ENCODE measurements at places on chromosomes 5 and 9. TPM values are rescaled to one million over a fixed set of nuclear protein-coding genes. Genes with fewer than 3 reads are reported as not detected.

Gene ADAMTSL1
- 26.8 TPM for total RNA-seq

Gene CKMT2
- 52.9 TPM for total RNA-seq

Gene ACOT12
- total RNA-seq: not detected

Gene ACTBL2
- not detected for total RNA-seq

Gene RECK
- total RNA-seq: 14.3 TPM

Gene PCA3
- not detected for total RNA-seq

Gene TICAM2
- 2.1 TPM for total RNA-seq

Gene IFNK
- total RNA-seq: not detected

Gene OR1J4
- not detected for total RNA-seq

Gene PCDHA11
- total RNA-seq: 0.19 TPM

Gene IFNA2
- not detected for total RNA-seq

Gene IL7R
- 10.5 TPM for total RNA-seq

- no peak for DNase-seq
Observed at GRCh38 chr5:17314907-17315471, 97.6 kb downstream of the BASP1 start.

DNA sequence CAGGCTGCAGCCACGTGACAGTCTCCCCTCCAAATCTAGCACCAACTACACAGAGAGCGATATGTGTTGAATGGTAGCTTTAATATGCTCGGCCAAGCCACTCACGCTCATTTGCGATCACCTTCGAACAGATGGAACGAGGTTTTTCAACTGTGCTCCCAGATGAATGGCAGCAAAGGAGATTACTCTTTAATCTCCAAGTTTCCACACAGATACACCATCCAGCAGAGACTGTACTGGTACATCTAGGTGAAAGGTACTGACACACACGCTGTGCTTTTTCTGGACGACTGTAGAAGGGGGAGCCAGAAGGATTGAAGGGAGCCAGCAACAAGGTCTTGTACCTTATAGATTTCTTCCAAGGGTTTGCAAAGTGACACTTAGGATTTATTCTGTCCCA lies 263.9 kb downstream of the NR3C1 start:
- no peak for DNase-seq

GRCh38 chr5:161546470-161547301 lies at the start of gene GABRB2:
TSS of gene GABRB2 (minus strand) at chr5:161546725. CDS start at chr5:161546643, 82 bp downstream.
- DNase-seq: peak; percentile 61

DNA sequence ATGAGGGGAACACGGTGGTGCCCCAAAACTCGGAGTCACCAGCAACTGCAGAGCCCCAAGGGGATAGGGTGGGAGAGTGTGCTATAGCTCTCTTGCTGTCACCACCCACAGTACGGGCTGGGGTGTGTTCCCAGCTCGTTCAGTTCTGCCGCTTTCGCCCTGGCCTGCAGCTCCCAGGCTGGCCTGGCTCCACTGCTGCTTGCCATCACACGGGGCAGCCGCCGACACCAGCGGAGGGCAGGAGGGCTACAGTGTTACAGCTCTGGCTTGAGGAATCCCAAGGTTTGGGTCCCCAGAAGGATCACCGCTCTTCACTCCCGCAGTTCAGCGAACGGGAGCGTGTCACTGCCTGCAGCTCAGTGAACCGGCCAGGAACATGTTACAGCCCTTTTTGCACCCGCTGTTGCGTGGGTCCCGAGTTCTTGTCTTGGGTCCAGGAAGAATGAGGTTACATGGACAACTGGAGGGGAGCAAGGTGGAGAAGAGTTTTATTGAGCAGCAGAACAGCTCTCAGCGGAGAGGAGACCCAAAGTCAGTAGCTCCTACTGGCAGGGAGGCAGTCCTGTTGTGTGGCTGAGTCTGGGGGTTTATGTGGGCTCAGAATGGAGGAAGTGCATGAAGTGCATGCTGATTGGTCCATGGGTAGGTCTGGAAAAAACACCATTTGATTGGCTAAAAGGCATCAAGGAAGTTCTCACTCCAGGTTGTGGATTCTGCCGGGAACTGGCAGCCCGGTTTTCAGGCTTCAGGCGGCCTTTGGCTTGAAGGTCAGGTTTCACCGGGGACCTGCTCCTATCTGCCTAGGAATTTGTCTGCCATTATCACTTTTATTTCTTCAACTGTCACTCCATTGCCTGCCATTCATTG lies 113.4 kb downstream of the EHMT1 start:
- no peak for DNase-seq

GRCh38 chr5:115961381-115962238 lies 665 bp upstream of the LVRN start:
- DNase-seq: no peak

DNA sequence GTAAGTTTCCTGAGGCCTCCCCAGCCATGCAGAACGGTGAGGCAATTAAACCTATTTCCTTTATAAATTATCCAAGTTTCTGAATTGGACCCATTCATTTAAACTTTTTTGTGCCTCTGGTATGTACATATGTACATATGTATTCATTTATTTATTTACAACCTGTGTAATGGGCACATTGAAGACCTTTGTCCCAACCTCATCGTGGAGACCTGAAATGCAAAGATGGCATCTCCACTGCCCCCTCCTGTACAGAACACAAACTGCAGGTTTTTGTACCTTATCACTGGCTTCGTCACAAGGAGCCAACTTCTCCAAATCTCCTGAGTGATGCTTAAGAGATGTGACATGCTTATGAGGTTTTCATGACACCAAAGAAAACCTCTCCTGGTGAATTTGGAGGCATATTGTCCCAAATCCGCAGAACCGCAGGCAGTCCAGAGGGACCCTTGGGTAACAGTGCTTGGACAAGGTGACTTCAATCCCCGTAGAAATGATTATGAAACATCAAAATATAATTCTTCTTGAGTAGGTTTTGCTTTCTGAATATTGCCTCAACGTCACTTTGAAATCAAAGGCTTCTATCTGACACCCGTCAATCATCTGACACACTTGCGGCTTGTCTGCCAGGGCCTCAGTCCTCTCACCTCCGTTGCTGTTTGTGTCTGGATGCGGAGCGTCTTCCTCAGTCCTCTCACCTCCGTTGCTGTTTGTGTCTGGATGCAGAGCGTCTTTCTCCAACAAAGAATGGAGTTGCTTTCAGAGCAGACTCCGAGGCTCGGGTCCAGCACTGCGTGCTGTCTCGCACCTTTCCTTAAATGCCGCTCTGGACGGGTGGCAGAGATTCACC lies 135.0 kb upstream of the IRX4 start:
- DNase-seq: no peak

- DNase-seq: no peak
Observed at GRCh38 chr5:85484982-85485574, 1100.4 kb upstream of the EDIL3 start.

- peak; percentile 82 for DNase-seq
Observed at GRCh38 chr9:97293207-97293721, 14.2 kb upstream of the CCDC180 start.

GRCh38 chr9:93003552-93004407 lies 54.7 kb upstream of the SUSD3 start:
- peak; percentile 45 for DNase-seq

GRCh38 chr5:102809033-102809432 lies 53.9 kb downstream of the PAM start:
- no peak for DNase-seq

DNA sequence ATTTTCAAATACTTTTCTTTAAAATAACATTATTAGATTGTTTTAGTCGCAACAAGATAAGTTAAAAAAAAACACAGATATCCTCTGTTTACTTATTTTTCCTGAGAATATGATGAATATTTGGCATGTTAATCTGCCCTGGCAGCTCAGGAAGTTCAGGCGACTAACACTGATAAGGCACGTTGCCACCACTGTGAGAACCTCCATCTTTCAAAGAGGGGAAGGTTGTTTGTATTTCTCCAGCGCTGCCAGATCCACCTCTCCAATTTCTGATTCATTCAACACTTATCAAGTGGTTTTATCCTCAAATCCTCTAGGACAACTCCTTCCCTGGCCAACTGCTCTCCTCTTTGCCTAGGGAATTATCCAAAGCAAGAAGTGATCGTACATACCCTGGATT lies 21.8 kb downstream of the CTNNAL1 start:
- peak; percentile 51 for DNase-seq

DNA sequence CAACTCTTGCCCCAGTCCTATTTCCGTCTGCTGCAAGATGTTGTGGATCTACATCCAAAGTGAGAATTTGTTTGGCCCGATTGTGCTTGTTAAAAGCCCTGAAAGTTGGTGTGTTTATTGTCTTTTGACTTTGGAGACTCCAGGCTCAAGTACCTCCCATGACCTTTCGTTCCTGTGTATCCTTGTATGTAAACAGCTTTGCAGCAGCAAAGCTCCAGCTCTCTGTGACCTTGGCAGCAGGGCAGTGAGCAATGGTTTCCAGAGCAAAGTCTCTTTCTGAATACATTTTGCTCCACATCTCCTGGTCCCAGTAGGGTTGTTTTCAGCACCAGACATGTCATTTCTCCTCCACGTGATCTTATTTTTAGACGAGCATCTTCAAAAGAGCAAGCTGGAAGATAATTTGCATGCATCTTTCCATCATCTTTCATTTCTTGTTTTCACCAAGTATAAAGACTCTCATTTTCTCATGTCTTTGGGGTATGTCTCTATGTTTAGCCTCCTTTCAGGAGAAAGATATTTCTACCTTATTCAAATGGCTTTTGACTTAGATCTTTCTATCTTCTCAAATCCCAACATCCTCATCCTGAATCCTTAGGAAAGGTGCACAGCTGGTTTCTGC lies 68.1 kb upstream of the ERCC6L2 start:
- DNase-seq: peak; percentile 41

DNA sequence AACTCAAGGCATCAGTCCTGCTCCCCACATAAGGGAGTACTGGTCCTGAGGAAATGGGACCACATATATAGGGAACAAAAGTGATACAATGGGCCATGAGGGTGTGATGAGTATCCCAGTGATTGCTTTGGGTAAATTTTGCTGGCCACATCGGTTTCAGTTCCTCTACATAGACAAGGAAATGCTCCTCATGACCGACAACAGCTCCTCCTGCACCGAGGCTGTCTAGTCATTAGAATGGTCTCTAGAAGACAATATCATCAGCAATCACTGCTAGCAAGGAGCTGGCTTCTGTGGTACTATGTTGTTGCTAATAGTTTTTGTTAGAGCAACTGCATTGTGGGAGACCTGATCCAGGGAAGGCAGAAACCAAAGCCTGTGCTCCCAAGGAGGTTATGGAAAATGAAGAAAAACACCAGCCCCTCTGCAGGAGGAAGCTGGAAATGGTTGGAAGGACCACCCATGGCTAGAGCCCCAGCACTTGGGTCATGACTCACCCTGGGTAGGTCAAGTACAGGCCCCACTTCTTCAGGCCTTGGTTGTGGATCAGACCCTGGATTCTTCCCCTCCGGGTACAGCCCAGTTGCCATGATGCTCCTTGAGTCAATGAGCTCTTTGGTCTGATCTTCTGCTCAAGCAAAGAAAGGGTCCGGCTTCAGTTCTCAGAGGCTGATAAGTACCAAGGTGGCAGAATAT lies 3.4 kb upstream of the CTSL start:
- DNase-seq: no peak

GRCh38 chr5:142713121-142713706 lies 27.3 kb upstream of the FGF1 start:
- peak; percentile 92 for DNase-seq

- no peak for DNase-seq
Observed at GRCh38 chr5:96655506-96655905, 6.7 kb upstream of the CAST start.

DNA sequence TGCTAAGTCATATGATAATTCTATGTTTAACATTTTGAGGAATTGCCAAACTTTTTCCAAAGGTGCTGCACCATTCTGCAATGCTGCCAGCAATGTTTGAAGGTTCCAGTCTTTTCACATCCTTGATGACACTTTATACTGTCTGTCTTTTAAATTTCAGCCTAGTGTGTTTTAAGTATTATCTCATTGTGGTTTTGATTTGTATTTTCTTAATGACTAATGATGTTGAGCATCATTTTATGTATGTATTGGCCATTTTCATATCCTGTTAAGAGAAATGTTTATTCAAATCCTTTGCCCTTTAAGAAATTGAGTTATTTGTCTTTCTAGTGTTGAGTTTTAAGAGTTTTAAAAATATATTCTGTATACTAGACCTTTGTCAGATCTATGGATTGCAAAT lies 5.0 kb upstream of the TEX48 start:
- no peak for DNase-seq

GRCh38 chr5:62577488-62577887 lies 1.1 kb upstream of the LRRC70 start:
- no peak for DNase-seq

GRCh38 chr5:35487233-35488025 lies 130.2 kb upstream of the SPEF2 start:
- DNase-seq: no peak

DNA sequence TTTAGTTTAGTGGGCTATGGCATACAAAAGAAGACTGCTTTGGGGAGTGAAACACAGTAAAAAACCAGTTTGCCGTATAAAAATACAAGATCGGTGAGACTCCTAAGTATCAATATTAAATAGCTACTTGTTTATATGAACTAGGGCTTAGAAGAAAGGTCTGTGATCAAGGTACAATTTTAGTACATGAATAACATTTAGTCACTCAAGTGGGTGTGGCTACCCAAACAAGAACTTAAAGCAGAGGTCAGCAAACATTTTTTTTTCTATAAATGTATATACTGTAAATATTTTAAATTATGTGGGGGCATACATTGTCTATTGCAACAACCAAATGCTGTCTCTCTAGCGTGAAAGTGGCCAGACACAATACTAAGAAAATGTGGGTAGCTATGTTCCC lies 1452.5 kb upstream of the NUDT12 start:
- DNase-seq: no peak

DNA sequence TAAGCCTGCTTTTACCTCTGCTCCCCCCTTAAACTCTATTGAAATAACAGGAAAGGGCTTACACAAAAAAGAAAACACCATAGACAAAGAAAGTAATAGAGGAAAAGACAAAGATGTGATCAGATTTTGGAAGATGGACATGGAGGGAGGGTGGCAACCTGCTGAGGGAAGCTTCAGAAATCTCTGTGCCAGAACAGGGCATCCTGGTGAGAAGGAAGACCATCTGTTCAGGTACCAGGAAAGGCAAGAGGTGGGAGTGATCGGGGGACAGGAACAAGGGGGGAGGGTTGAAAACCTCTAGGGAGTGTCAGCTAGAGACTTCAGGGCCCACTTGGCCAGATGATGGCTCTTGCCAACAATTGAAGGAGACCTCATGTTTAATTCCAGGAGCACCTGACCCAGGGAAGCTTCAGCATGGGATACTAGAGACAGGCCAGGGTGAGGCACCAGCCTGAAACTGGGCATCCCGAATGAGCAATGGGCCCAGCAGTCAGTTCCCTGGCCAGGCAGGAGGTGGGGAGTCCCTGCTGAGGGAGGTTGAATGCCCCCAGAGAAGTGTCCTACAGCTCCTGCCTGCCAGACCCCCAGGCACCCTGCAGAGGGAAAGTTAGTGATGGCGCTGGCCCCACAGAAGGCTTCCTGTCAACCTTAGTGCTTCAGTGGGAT lies 8.2 kb downstream of the SQSTM1 start:
- DNase-seq: no peak

GRCh38 chr9:131105952-131106351 lies 9.6 kb downstream of the AIF1L start:
- no peak for DNase-seq
